Mucosa of gallbladder (tissue), 1 donor: ENCODE measurements at places on chromosomes 5 and 9. TPM values are rescaled to one million over a fixed set of nuclear protein-coding genes. Genes with fewer than 3 reads are reported as not detected.

Gene LCN9
- not detected for total RNA-seq

Gene NR2F1-AS1
- 29.5 TPM for total RNA-seq

Gene PCDHA1
- total RNA-seq = 0.06 TPM

Gene F2RL2
- total RNA-seq = 1.9 TPM

Gene FIBCD1
- total RNA-seq = 6.0 TPM

Gene MARCOL
- not detected for total RNA-seq

Gene RAI14
- 56.0 TPM for total RNA-seq

Gene C8G
- 110 TPM for total RNA-seq

Gene SRD5A1
- 12.8 TPM for total RNA-seq

Gene PCDHGB3
- 3.0 TPM for total RNA-seq

Gene TAF1L
- 0.03 TPM for total RNA-seq

Gene ACOT12
- total RNA-seq = 0.75 TPM

Gene BSPRY
- total RNA-seq = 16.0 TPM

Gene TEX48
- total RNA-seq = not detected

Gene TSSK1B
- total RNA-seq = 0.20 TPM

Gene HMCN2
- total RNA-seq = 1.8 TPM

Gene KIF12
- total RNA-seq = 212 TPM

Gene PRLR
- total RNA-seq = 9.3 TPM

Gene JAKMIP2
- 1.8 TPM for total RNA-seq

Gene OR4F3
- total RNA-seq = not detected

Gene CDKN2B-AS1
- 0.55 TPM for total RNA-seq

Gene CACFD1
- total RNA-seq = 79.3 TPM

Gene GPR151
- not detected for total RNA-seq

Gene FRMPD1
- 5.9 TPM for total RNA-seq

Gene GIN1
- 9.2 TPM for total RNA-seq

Gene VCAN
- total RNA-seq = 43.5 TPM

Gene CARD9
- 8.2 TPM for total RNA-seq

Gene EXOSC2
- total RNA-seq = 19.0 TPM

Gene IL4
- total RNA-seq = not detected

Gene SLC4A9
- 0.86 TPM for total RNA-seq

Gene CDC20B
- 0.20 TPM for total RNA-seq

Gene LSM11
- 7.5 TPM for total RNA-seq

Gene EIF4E1B
- total RNA-seq = not detected

Gene TAF11L10
- not detected for total RNA-seq

Gene ECSCR
- 9.4 TPM for total RNA-seq

Gene CD74
- total RNA-seq = 1,336 TPM

Gene FAM221B
- total RNA-seq = not detected

Gene RHOBTB3
- 38.6 TPM for total RNA-seq

Gene GDA
- total RNA-seq = 70.0 TPM
